ENCODE measurements at places on chromosomes 12 and 14.
A peak's percentile ranks its signal among the peaks of the same experiment; 100 is the strongest.

DNA sequence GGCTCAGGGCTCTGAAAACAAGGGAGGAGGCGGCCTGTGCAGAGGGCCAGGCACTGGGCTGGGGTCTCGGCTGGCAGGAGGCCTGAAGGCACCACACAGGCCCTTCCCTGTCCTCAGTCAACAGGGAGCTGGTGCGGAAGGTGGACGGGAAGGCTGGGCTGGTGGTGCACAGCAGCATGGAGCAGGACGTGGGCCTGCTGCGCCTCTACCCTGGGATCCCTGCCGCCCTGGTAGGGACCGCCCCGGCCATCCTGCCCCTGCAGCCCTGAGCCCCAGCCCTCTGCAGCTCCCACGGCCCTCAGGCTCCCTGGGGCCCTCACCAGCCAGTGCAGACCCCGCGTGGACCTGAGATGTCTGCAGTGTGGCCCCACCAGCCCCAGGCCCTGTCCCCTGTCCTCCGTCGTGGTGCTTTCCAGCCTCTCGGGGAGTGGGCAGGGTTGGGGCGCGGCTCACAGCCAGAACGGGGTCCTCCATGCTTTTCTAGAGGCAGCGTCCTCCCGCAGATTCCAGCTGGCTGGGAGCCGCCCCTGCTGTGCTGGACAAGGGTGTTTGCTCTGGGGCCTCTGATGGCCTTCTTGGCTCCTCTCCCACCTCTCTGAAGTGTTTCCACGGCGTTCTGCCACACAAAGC lies 18.1 kb downstream of the ASPG start:
- no peak overlapping the region for H3K4me3 ChIP-seq
- no peak for DNase-seq
- H3K36me3 ChIP-seq: no peaks in the 10 kb centered on the region

DNA sequence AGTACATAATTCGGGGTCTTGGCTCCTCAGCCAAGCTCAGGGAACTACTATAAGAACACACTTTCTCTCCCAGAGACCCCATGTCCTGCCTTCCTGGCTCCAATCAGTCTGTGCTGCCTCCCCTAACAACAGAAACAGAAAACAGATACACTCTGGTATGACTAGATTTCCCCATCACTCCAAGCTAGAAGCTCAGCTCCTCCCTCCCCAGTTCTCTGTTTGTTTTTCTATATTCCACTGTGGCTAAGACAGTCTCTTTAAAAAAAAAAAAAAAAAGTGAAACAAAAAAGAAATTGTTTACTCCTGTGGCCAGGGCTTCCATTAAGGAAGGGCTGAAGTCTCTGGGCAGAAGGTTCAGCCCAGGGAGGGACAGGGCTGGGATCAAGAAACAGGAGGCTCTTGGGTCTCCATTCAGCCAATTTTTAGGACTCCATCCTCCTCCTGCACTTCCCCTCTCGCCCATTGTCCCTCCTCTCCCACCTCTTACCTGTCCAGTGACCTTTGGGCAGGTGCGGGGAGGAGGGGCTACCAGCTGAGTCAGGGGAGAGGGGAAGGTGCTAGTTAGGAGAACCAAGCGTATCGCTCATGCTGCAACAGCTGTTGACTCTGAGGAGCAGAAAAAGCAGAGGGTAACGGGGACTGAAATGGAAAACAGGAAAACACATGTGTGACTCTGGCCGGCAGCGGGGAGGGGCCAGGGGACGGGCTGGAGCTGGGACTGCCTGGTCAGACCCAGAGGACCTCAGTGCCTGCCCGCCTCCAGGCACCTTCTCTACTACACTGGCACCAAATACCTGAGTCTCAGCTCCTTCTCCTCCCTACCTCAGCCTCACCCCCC lies 4.1 kb upstream of the SLC7A7 start:
- no peaks in the 10 kb centered on the region for H3K36me3 ChIP-seq
- H3K27me3 ChIP-seq: no peaks in the 10 kb centered on the region
- peak; percentile 68 for DNase-seq
- H3K4me3 ChIP-seq: no peak overlapping the region

GRCh38 chr12:8482571-8483061 lies 26.9 kb downstream of the CLEC6A start:
- no peak for DNase-seq
- no peaks in the 10 kb centered on the region for H3K36me3 ChIP-seq
- no peak overlapping the region for H3K4me3 ChIP-seq

- no peaks in the 10 kb centered on the region for H3K27me3 ChIP-seq
- DNase-seq: no peak
- H3K4me3 ChIP-seq: no peak overlapping the region
- no peaks in the 10 kb centered on the region for H3K36me3 ChIP-seq
Observed at GRCh38 chr14:87113286-87113685, 879.7 kb downstream of the GALC start.

DNA sequence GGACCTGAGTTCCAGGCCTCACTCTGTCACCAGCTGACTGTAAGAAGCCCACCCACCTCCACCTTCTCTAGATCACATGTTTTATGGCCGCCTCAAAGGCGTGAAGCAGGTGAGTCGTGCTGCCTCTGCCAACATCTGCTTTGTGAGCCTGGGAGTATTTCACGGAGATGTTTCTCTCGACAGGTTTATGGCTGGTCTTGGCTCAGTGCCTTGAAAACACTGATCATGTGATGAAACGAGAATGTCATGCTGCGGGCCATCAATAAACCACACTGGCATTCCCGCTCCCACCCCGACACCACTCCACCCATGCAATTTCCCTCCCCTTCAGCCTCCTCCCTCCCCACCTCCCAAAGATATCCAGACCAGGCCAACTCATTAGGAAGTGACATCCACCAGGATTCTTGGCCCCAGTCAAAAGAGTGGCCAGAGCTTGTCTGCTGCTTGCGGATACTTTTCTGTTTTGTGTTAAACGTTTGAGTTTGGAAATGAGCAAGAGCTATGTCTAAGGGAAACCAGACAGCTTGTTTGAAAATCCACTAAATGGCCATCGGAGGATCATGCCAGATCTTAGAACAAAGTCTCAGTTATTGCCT lies 53.8 kb upstream of the NTF3 start:
- peak; percentile 64 for DNase-seq
- H3K27me3 ChIP-seq: no peaks in the 10 kb centered on the region
- no peak overlapping the region for H3K27ac ChIP-seq

GRCh38 chr12:2692080-2692479 lies 102.7 kb upstream of the FKBP4 start:
- H3K27ac ChIP-seq: no peak overlapping the region
- no peak overlapping the region for H3K4me3 ChIP-seq
- H3K27me3 ChIP-seq: no peaks in the 10 kb centered on the region
- H3K36me3 ChIP-seq: no peaks in the 10 kb centered on the region
- no peaks in the 10 kb centered on the region for H3K4me1 ChIP-seq

GRCh38 chr12:103369929-103370328 lies 125.8 kb downstream of the C12orf42 start:
- no peaks in the 10 kb centered on the region for H3K36me3 ChIP-seq
- H3K27me3 ChIP-seq: no peaks in the 10 kb centered on the region
- no peak for DNase-seq
- H3K4me1 ChIP-seq: no peaks in the 10 kb centered on the region
- no peak overlapping the region for H3K27ac ChIP-seq
- no peak overlapping the region for H3K4me3 ChIP-seq

DNA sequence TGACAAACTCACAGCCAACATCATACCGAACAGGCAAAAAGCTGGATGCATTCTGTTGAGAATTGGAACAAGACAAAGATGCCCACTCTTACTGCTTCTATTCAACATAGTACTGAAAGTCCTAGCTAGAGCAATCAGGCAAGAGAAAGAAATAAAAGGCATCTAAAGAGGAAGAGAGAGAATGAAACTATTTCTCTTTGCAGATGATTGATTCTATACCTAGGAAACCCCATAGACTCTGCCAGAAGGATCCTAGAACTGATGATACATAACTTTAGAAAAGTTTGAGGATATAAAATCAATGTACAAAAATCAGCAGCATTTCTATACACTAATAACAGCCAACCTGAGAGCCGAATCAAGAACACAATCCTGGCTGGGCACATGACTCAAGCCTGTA lies 6.1 kb upstream of the ANO6 start:
- H3K4me1 ChIP-seq: no peaks in the 10 kb centered on the region
- H3K27ac ChIP-seq: no peak overlapping the region
- H3K4me3 ChIP-seq: no peak overlapping the region

DNA sequence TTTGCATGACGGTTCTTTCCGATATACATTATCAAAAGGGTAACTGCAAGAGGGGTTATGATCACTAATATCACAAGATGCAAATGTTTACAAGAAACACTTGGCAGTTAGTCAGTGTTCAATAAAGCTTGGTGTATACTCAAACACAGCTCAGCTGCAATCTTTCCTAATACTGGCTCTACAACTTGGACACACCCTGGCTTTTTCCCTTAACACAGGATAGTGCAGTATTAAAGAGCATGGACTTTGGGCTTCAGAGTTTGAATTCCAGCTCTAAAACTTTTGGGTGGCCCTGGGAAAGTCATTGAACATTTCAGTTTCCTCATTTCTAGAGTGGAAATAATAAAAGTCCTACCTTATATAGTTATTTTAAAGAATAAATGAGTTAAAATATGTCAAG lies 107.0 kb downstream of the HECTD4 start:
- H3K4me3 ChIP-seq: no peak overlapping the region
- H3K27ac ChIP-seq: no peak overlapping the region
- peak; percentile 77 for DNase-seq
- no peaks in the 10 kb centered on the region for H3K27me3 ChIP-seq

DNA sequence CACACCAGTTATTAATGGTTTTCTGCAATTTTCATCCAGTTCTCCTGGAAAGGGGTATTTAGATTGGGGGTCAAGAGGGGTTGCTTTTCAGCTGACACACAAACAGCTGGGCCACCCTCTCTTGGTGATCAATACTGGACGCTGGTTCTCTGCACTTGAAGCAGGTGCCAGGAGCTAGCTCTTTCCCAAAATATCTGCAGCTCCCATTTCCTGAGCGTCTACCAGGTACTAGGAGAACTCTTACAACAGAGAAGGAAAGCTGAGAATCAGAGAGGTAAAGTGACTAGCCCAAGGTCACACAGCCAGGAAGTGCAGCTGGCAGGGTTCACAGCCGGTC lies 1.2 kb downstream of the TESC start:
- no peaks in the 10 kb centered on the region for H3K36me3 ChIP-seq
- H3K27me3 ChIP-seq: peaks cover 4% of the 10 kb centered on the region
- H3K4me3 ChIP-seq: peak overlapping the region; percentile 68
- no peak overlapping the region for H3K27ac ChIP-seq
- no peaks in the 10 kb centered on the region for H3K4me1 ChIP-seq
- DNase-seq: no peak

DNA sequence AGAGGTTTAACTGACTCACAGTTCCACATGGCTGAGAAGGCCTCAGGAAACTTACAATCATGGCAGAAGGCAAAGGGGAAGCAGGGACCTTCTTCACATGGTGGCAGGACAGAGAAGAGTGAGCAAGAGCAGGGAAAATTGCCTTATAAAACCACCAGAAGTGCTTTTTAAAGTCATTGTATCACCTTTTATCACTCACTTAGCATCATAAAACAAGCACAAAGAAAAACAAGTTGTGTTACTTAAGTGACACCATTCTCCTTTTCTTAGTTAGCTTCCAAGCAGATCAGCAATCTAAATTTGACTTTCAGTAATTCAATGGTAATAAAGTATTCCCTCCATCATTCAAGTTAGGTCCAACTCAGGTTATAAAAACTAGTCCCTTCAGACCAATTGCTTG lies 28.5 kb downstream of the OSBPL8 start:
- no peaks in the 10 kb centered on the region for H3K4me1 ChIP-seq
- H3K4me3 ChIP-seq: no peak overlapping the region
- DNase-seq: no peak
- peak overlapping the region; percentile 12 for H3K27ac ChIP-seq
